ENCODE measurements at places on chromosomes 5 and 9.

DNA sequence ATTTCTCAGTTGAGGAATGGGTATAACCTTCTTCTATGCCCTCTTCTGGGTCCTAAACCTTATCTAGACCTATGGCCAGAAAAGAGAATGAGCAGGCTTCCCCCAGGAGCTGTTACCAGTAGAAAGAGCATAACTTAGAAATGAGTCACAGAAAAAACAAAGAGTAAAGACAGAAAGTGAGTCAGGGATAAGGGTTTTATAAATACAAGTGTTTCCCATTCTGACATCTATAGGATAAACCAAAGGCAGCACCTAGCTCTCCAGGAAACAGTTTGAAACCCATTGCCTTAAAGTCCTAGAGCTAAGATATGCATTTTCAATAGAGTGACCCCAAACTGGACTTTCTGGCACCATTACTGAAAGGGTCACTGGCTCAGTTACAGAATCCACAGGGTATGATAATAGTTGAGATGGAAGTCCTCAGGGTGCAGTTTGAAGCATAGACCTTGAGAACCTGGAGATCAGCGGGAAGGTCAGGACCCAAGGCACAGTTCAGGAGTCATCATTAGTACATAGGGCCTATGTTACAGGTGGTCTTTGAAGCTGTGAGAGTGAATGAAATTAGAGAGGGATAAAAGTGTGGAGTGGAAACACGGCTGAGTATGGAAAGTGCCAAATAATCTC is 42.7 kb upstream of the LIFR start:
- no peak for DNase-seq

- DNase-seq: no peak
These were observed 48.1 kb downstream of the PTCD2 start for GRCh38 chr5:72368271-72368670.

GRCh38 chr9:12963537-12963936 is 188.7 kb downstream of the LURAP1L start:
- no peak for DNase-seq

DNA sequence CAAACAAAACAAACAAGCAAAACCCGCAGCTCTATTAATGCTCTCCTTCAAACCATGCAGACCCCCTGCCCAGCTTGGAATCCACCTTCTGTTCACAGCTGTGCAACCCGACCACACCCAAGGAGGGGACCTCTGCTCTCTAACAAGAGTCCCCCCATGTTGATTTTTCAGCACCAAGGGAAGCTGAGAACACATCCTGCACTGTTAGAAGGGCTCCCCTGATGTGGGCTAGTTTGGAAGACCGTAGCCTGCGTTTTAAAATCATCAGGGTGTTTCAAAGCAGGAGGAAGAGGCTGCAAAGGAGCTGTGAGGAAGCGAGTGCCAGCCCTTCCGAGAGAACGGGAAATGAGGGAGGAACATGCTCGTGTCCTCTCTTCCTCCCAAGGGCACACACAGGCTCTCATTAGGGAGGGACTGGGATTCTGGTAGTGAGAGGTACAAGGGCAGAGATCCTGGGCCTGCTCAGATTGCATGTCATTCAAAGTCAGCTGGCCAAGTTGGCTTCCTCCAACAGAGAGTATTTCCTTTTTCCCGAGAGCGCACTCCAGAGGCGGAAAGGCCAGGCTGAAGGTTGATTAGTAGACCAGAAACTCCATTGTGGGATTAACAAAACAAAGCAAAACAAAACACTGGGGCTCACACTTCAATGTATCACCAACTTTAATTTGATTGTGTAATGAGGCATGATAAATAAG is 185.9 kb downstream of the SEMA6A start:
- DNase-seq: no peak

DNA sequence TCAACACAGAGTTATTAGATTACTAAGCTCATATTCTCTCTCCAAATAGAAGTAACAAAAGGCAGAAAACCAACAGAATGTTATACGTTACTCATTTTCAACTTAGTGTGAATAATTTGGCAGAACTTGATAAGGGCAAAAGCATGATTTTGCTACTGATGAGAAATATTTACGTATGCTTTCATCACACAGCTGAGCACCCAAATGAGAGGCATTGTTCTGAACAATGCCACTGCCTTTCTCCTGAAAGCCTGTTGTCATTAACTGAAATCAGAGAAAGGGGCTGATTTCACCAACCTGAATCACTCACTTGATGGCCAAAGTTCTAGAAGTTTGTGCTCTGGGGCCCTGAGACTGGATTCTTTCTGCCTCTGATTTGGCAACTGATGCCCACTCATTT is 367.5 kb upstream of the PTGER4 start:
- no peak for DNase-seq

- DNase-seq: no peak
These were observed 471.4 kb downstream of the MAN2A1 start for GRCh38 chr5:110161162-110161561.

DNA sequence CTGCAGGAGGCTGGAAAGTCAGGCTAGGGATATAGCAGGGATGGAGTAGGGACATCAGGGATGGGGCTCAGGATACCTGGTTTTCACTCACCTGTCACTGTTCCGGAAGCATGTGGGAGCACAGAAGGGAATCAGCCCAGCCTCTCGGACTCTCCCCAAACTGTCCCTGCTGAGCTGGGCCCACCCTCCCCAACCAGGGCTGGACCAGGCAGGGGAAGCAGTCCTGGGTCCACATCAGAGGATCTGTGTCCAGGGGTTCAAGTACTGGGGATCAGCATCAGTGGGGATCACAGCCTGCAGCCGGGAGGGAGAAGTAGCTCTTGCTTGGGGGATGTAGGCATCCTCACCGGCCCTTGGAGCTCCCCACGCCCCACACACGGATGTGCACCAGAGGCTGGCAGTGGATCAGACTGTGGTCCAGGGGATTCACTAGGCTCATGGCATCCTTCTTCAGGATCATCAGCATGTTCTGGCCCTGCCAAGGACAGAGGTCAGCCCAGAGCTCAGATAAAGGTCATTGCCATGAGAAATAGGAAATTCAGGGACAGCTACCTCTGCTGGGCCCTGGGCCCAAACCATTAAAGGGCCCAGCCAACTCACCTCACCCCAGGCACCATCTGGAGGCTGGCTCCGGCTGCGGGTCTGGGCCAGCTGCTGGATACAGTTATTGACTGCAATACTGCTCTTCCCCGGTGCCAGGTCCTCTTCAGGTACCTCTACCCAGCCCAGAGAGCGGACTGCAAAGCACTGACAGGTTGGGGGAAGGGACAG is 2.5 kb downstream of the APBB3 start:
- DNase-seq: no peak

DNA sequence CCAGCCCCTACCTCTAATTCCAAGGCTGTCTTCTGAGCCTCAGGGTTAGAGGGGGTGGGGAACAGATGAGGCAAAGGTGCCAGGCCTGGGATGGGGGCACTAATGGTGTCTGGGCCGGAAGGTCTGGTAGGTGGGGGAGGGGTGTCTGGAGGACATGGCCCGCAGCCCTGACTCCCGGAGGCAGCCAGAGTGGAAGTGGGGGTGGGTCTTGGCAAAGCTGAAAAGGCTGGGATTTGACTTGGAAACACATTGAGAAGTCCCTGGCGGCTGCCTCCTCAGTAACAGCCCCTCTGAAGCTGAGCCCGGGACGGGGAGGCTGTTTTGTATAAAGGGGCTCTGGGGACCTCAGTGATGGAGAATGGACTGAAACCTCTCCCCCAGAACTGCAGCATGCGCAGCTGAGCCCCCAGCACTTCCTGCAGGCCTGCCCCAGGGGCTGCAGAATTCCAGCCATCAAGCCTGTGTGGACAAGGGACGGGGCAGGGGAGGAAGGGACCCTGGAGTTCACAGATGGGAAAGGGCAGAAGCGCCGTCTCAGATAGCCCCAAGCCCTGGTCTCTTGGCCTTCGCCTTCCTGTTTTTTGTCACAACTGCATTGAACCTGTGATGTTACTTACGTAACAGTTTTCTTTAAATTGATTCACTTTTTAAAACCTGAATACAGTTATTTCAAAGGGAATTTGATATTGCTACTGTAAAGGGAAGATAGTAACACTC is 49.3 kb upstream of the SYNPO start:
- DNase-seq: no peak

GRCh38 chr5:170681013-170681433 is 102.5 kb upstream of the GABRP start:
- DNase-seq: peak; percentile 29

DNA sequence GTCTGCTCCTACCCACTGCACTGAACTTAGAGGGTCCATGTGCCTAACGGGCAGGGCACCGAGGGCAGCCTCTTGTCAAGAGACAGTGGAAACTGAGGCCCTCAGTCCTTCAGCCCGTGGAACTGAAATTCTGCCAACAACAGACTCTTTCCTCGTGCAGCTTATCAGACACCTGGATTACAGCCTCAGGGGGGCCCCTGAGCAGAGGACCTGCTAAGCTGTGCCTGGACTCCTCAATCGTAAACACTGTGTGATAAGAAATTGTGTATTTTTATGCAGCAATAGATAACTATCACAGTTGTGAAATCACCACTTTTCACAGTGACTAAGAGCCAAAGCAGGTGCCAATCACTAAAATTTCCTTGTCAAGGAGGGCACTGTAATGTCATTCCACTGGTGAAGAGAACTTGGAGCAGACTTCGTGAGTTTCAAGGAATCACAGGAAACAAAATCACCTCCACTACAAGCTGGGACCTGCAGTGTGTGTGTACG is 33.4 kb upstream of the CTSV start:
- no peak for DNase-seq

- no peak for DNase-seq
These were observed 154.0 kb upstream of the NFIL3 start for GRCh38 chr9:91577633-91578061.

- no peak for DNase-seq
These were observed 1.5 kb upstream of the CFAP77 start for GRCh38 chr9:132408521-132408920.

GRCh38 chr9:133112663-133113026 is 8.4 kb downstream of the RALGDS start:
- peak; percentile 57 for DNase-seq

GRCh38 chr5:138274189-138274853 is at the start of gene GFRA3:
Gene GFRA3, minus strand, starts transcription at chr5:138274621. Its CDS starts 197 bp downstream, at chr5:138274424.
- DNase-seq: peak; percentile 23

GRCh38 chr5:36006163-36006562 is 15.0 kb upstream of the UGT3A1 start:
- no peak for DNase-seq

- no peak for DNase-seq
These were observed 338.1 kb upstream of the ADAMTS16 start for GRCh38 chr5:4802044-4802443.

DNA sequence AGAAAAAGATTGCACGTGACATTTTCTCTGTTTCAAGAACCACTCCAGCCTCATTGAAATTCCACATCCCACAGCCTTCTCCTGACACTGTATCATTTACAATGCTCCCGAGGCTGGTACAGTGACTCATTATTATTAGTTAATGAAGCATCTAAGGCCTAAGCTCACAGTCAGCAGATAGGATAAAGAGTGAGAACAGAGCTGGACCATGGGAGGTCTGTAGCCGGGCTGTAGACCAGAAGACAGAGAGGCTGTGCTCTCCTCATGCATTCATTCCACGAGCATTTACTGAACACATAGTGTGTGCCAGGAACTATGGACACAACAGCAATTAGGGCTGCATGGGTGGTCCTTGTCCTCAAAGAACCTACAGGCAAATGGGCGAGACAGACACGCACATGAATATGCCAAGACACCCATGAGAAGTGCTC is 47.3 kb upstream of the GALNT10 start:
- no peak for DNase-seq

DNA sequence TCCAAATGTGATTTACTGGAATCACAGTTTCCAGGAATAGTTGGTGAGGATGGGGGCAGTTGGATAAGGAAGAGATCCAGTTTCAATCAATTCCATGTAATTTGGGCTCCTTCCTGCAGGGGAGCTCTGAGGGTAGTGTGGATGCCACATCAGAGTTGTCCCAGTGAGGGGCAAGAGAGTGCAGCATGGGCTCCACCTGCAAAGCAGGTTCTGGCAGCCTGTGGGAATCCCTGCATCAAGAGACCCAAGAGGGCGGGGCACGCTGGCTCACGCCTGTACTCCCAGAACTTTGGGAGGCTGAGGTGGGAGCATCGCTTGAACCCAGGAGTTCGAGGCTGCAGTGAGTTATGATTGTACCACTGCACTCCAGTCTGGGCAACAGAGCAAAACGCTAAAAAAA is 188.5 kb downstream of the CACNA1B start:
- DNase-seq: no peak

DNA sequence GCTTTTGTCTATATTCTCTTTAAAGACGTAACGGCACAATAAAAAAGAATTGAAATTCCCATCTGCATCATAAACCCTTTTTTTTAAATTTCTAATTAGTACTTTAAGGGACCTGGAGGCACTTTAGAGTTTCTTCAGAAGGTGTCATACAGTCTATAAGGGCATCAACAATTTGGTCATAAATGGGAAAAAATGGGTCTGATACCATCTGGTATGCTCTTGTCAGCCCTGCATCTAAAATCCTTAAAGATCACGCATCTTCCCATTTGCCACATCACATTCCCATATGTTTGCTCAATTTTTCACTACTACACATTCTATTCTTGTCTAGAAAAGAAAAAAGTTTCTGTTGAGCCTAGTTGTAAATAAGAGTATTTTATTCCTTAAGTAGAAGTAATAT is 53.8 kb downstream of the COX7C start:
- DNase-seq: no peak

GRCh38 chr5:11491404-11492075 is 412.7 kb downstream of the CTNND2 start:
- no peak for DNase-seq

- DNase-seq: no peak
These were observed 29.9 kb upstream of the RAPGEF6 start for GRCh38 chr5:131664929-131665328.

- no peak for DNase-seq
These were observed 120.7 kb upstream of the RASEF start for GRCh38 chr9:83183621-83184020.

- DNase-seq: no peak
These were observed 231.5 kb downstream of the MPDZ start for GRCh38 chr9:13047827-13048587.

GRCh38 chr5:11054014-11054413 is 293.0 kb upstream of the DAP start:
- DNase-seq: no peak

- no peak for DNase-seq
These were observed 232.7 kb downstream of the CCDC171 start for GRCh38 chr9:15785584-15785983.
